ENCODE measurements at places on chromosomes 2 and 18.

DNA sequence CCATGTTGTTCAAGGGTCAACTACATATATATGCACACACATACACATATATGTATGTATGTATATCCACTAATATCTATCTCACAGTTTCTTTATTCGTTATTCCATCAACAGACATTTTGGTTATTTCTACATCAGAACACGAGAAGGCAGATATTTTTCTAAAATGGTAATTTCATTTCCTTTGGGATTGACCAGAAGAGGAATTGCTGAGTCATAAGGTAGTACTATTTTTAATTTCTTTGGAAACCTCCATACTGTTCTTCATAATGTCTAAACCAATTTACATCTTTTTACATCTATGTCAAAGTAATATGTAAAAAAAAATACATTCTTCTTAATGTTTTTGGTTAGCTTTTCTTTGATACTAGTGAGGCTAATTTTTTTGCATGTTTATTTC lies 630.7 kb upstream of the GCFC2 start:
- DNase-seq = no peak

DNA sequence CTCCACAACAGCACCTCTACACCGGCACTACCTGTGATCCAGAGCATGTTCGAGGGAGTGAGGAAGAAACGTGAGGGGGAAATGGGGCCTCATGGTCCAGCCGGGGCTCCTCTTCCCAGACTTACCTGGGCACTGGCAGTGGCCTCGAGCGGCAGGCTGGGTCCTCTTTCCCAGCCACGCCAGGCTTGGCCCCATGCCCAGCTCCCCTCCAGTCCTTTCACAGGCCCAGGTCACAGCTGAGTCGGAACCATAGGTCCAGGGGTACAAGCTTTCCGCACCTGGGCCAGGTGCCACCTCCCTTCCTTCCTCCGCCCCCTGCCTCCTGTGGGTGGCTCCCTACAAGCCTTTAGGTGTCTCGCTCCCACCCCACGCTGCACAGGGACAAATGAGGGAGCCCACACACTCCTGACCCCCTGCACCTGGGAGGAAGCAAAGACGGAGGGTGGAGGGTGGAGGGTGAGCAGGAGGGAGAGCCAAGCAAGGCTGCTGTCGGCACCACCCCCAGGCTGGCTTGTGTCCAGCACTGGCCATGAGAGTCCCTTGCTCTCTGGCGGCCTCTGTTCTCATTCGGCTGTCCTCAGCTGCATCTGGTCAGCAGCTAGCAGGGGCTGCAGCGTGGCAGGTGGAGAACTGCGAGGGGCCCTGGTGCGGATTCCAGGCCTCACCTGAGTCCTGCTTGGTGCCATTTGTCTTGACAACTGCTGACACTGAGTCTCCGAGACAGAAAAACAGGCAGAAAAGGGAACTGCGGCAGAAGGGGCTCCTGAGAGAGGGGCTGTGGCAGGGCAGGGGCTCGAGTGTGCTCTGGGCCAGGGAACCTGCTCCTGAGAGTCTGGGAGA lies 26.8 kb downstream of the ADRA2B start:
- DNase-seq = no peak

GRCh38 chr2:197286805-197287595 lies 23.6 kb downstream of the ANKRD44 start:
- DNase-seq = no peak

- no peak for DNase-seq
These were observed 7.0 kb downstream of the INPP1 start for GRCh38 chr2:190350371-190350770.

DNA sequence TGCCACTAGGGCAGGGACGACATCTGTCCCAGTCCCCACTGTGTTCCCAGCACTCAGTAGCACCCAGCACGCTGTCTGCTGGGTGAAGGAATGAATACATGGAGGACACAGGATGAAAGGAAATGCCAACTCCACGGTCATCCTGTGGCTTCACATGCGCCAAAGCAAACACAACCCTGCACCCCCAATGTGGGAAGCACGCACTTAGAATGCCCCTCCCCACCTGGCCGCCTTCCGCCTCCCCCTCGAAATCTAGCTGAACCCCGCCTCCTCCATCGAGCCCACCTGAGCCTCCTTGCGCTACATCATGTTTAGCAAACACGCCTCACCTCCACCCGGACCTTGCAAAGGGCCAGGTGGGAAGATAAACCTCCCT lies 33.9 kb downstream of the ADCY3 start:
- DNase-seq = no peak

DNA sequence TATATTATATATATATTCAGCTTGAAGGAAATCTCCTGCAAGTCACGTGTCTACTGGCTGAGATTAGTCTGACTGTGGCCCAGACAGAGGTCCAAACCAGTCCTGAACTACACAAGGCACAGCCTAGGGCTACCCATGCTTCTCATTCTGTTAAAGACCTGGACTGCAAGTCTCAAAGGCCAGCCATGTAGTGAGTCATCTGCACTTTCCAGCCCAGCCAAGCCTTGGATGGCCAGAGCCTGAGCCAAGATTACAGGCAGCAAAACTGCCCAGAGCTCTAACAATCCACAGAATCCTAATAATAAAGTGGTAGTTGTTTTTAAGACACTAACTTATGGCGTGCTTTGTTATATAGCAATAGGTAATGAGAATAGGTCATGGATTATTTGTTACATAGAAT lies 259.6 kb downstream of the SS18 start:
- no peak for DNase-seq

GRCh38 chr2:238551091-238551490 lies 124.4 kb downstream of the ASB1 start:
- DNase-seq = no peak

DNA sequence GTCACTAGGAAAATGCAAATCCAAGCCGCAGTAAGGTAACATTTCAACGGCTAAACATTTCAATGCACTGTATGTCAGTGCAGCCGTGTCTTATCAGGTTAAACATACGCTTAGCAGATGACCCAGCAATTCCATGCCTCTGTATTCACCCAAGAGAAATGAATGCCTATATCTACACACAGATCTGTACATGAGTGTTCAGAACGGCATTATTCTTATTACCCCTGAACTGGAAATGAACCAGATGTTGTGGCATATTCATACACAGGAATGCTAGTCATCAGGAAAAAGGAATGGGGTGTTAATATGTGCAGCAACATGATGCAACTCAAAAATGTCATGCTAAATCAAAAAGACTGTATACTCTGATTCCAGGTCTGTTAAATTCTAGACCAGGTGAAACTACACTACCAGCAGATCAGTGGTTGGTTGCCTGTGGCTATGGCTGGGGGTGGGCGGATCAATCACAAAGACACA lies 80.4 kb upstream of the RPL31 start:
- DNase-seq = no peak

DNA sequence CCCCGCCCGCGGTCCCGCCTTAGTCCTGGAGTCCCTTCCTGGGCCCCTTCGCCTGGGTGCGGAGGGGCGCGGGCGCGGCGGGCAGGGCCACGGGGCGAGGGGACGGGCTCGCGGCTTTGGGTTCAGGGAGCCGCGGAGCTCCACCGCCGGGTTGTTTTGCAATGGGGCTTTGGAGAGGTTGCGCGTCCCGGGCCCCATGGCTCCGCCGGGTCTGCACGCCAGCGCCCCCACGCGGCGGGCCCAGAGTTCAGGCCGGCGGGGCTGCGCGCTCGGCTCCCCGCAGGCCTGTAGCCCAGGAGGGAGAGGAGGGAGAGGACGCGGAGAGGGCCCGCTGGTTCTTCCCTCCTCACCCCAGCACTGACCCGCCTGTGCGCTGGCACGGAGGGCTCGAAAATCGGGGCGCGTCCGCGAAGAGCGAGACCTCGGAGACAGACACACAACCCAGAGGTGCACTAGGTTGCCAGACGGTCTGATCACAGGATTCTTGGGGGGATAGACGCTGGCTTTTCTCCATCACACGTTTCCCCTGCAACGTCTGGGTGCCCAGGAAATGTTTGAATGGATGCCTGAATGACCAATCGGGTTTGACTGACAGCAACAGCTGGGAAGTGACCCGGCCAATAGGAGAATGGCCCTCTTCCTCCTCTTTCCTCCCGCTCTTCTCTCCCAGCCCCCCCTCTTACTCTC lies 4.9 kb upstream of the SIX2 start:
- no peak for DNase-seq

DNA sequence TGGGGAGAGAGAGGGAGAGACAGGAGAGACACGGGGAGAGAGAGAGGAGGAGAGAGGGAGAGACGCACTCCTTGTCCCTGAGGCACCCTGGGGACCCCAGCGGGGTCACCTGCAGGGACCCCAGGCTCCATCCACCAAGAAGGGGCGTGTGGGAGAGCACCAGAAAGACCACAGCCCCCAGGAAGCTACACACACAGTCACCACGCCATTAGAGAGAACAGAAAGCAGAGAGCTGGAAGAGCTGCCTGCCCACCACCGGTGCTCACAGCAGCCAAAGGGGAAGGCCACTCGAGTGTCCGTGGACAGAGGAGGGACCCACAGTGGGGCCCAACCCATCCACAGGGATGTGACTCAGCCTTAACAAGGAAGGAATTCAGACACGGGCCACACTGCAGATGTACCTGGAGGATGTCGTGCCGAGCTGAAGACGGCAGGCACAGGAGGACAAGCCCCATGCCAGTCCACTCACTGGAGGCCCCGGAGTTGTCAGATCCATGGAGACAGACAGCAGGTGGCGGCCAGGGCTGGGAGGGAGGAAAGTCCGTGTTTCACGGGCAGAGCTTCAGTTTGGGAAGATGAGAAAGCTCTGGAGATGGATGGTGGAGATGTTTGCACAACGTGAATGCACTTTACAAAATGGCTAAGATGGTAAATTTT lies 11.5 kb upstream of the NFATC1 start:
- no peak for DNase-seq

DNA sequence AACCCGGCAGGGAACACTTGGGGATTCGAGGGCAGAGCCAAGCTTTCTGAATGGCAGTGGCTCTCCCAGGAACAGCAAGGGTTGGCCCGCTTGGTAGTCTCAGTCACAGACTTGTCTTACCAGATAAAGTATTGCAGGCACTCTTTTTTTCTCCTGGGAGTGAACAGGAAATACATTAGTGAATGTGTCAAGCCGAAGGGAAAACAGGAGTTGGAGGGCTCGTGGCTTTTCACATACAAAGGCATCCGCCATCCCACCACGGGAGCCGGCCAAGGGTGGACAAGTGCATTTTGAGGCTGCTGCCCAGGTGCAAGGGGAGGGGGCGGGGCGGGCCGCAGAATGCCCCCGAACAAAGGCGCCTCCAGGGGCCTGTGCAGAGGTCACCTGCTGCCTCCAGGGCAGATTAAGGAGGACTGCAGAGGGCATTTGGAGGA lies 163.3 kb upstream of the SIX3 start:
- no peak for DNase-seq

GRCh38 chr2:2107627-2108026 lies 223.4 kb downstream of the MYT1L start:
- no peak for DNase-seq

GRCh38 chr2:233680361-233681045 lies 1.2 kb upstream of the UGT1A7 start:
- no peak for DNase-seq

- no peak for DNase-seq
These were observed 15.4 kb downstream of the ACOXL start for GRCh38 chr2:110747522-110748488.

GRCh38 chr2:37168217-37168981 lies 11.6 kb upstream of the EIF2AK2 start:
- DNase-seq = no peak

GRCh38 chr2:112204411-112204810 lies 50.4 kb downstream of the ZC3H8 start:
- no peak for DNase-seq

GRCh38 chr2:67671464-67672450 lies 274.6 kb downstream of the ETAA1 start:
- DNase-seq = no peak

DNA sequence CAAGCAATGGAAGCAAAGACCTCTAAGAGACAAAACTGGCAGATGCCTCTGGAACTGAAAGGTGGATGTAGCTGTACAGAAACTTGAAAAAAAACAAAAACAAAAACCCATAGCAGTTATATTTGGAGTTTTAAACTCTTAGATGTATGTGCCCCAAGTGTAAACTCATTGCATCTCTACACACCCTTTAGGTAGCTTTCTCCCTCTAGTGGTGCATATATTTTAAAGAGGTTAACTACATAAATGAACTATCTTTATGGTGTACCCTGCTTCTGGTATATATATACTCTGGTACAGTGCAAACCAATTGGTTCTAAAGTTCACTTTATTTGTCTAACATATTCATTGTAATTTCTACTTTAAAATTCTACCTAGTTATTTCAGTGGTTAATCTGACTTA lies 518.2 kb downstream of the NRXN1 start:
- no peak for DNase-seq

- no peak for DNase-seq
These were observed 246.4 kb upstream of the PXDN start for GRCh38 chr2:1990724-1991123.

DNA sequence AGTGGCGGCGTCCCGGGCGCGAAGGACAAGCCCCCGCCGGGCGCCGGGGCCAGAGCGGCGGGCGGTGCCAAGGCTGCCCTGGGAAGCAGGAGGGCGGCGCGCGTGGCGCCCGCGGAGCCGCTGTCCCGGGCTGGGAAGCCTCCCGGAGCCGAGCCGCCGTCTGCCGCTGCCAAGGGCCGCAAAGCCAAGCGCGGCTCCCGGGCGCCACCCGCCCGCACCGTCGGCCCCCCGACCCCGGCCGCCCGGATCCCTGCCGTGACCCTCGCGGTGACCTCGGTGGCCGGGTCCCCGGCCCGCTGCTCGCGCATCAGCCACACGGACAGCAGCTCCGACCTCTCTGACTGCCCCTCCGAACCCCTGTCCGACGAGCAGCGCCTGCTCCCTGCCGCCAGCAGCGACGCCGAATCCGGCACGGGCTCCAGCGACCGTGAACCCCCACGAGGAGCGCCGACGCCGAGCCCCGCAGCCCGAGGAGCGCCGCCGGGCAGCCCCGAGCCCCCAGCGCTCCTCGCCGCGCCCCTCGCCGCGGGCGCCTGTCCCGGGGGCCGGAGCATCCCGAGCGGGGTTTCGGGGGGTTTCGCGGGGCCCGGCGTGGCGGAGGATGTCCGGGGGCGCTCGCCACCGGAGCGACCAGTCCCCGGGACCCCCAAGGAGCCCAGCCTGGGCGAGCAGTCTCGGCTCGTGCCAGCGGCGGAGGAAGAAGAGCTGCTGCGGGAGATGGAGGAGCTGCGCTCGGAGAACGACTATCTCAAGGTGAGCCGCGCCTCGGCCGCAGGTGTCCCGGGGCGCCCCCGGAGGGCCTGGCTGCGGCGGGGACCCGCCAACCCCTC lies 820 bp downstream of the MTCL1 start:
- DNase-seq = no peak

- DNase-seq = no peak
These were observed 742 bp downstream of the RRM2 start for GRCh38 chr2:10123281-10123680.

Measured in stimulated activated CD4-positive, alpha-beta T cell treated with anti-CD3 and anti-CD28 coated beads, Interleukin-1b, Interleukin-23, amount 100 ng/mL, for 24 hours (primary cell).